NCI-H1436 (cell line): ENCODE measurements at places on chromosomes 12 and 14.

DNA sequence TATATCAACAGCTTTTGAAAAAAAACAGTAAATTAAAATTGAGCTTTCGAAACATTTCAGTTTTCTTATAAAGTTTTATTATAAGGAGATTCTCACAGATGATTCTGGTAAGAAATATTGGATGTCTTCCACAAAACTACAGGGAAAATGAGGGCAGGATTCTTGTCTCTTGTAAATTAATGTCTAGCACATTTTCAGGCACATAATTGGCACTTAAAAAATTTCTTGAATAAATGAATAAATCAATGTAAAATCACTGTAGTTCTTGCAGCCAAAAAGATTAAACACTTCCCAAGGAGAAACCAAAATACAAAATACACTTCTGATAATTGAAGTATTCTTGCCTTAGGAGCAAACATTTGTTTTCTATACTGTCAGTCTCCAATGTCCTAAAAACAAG is 164.4 kb downstream of the NELL2 start:
- no peak for DNase-seq

- DNase-seq: no peak
These were observed 510.8 kb downstream of the TMTC2 start for GRCh38 chr12:83197483-83197914.

DNA sequence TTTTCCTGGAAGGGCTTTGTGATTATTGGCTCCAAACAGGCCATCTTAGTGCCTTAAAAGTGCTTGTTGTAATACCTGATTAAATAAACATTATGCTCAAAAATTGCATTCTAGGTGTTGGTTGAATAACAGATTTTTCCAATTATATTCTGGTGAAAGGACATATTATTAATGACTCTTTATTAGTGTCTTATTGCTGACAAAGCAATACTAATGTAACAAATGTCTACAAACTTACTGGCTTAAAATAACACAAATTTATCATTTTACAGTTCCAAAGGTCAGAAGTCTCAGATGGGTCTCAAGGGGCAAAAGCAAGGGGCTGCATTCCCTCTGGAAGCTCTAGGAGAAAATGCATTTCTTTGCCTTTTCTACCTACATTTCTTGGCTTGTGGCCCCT is 86.9 kb upstream of the CPM start:
- DNase-seq: no peak

DNA sequence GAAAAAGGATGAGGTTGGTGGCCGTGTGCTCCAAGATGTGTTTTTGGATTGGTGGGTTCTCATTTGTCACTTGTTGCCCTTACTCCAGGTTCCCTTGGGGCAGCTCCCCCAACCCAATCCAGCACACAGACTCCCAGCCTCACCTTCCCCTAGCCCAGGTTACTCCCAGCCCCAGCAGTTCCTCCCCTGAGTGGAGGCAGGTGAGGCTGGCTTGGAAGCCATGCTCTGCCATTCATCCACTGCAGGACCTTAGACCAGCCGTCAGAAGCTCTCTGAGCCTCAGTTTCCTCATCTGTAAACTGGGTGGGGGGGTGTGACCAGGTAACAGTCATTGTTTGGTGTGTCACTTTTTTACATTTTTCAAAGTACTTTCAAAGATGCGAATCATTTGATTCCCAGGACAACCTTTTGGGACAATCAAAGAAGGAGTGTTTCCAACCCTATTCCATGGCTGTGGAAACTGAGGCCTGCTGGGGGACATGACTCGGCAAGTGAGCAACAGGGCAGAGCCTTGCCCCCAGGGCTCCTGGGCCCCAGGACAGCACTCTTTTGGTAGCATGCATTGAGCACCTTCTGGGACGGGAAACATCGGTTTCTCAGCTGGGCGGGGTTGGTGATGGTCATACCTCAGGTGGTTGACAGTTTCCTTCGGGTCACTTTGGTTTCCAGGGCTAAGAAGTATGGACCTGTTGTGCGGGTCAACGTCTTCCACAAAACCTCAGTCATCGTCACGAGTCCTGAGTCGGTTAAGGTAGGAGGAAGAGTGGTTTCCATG is 7.2 kb downstream of the CYP46A1 start:
- DNase-seq: no peak

GRCh38 chr14:101877766-101878165 is 86.6 kb upstream of the DYNC1H1 start:
- no peak for DNase-seq

DNA sequence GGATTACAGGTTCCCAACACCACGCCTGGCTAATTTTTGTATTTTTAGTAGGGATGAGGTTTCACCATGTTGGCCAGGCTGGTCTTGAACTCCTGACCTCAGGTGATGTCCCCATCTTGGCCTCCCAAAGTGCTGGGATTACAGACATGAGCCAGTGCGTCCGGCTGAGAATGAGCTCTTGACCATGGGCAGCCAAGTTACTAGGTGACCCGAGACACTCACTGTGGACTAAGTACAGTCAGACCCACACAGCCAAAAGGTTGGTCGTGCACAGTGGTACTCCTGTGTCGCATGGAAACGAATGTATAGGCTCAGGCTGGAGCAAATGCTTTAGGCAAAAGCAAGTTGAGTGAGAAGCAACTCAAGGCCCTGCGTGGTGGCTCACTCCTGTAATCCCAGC is 21.0 kb downstream of the DLK1 start:
- DNase-seq: no peak

GRCh38 chr14:99724939-99725773 is 41.1 kb downstream of the CYP46A1 start:
- no peak for DNase-seq

DNA sequence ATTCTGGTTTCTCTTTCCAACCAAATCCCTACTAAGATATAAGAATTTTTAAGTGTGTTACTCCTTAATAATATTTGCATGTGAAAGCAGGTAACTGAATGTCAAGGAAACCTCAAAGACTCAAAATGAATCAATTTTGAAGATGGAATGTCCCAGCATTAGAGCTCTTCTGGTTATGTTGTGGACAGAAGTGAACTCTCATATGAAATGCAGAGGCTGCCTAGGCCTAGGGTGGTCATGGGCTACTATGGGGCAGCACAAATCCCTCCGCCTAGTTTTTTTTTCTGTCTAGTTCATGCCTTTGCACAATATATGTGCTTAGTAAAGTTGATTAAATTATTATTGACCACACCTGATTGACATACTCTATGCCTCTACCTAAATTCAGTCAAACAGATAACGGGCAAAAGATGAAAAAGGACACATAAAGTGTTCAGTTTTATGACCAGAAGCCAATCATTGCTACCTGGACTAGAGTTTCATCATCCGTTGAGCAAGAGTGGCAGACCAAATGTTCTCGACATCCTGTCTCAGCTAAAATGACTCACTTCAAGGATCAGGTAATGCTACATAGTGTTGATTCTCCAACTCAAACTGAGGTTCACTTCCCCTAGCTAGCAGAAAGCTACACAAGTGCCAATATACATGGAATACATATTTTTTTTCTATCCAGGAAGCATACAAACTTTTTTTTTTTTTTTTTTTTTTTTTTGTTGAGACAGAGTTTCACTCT is 1211.4 kb downstream of the VRK1 start:
- no peak for DNase-seq

DNA sequence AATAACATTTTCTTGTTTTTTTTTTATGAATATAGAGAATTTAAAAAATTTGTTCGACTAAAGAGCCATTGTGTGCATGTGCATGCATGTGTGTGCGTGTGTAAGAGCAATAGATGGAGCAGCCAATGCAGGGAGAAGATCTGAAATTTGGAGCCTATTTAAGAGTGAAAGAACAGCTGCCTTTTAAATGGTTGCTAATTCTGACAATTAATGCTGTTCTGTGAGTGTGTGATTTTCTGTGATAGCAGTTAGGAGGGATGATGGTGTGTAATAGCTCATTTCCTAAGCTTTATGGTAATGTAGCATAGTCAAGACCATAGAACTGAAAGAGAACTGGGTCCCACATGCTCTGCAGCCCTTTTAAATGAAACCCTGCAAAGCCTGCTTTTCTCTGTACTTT is 137.9 kb downstream of the NRXN3 start:
- peak; percentile 69 for DNase-seq

- DNase-seq: no peak
These were observed 91.1 kb downstream of the SRRM4 start for GRCh38 chr12:119072440-119072839.

GRCh38 chr14:72499746-72500145 is 394.2 kb downstream of the DPF3 start:
- DNase-seq: no peak

DNA sequence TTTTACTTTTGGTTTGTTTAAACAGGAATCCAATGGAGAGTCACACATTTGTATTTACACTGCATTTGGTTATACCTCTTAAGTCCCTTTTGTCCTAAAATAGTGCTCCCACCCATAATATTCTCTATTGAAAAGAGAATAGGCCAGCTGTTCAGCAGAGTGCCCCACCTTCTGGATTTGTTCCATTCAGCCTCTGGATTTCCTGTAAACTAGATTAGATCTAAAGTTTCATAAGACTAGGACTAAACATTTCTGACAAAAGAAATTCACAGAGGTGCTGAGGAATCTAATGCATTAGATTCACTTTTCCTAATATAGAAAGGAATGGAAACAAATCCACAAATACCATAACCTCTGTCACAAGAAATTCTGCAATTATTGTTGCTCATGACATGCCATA is 38.1 kb downstream of the GCH1 start:
- DNase-seq: no peak

GRCh38 chr12:75692876-75693275 is 181.5 kb upstream of the KRR1 start:
- no peak for DNase-seq

- DNase-seq: no peak
These were observed 10.2 kb downstream of the SPRYD3 start for GRCh38 chr12:53068811-53069585.

GRCh38 chr12:45418520-45418919 is 202.6 kb downstream of the ANO6 start:
- no peak for DNase-seq

GRCh38 chr14:99737956-99738667 is 54.0 kb downstream of the CYP46A1 start:
- no peak for DNase-seq

GRCh38 chr14:60722107-60722356 is 2.1 kb downstream of the SIX4 start:
- no peak for DNase-seq

- DNase-seq: no peak
These were observed 144.7 kb downstream of the GPHN start for GRCh38 chr14:66652525-66653106.

GRCh38 chr12:5713599-5714081 is 231.4 kb downstream of the ANO2 start:
- DNase-seq: no peak

DNA sequence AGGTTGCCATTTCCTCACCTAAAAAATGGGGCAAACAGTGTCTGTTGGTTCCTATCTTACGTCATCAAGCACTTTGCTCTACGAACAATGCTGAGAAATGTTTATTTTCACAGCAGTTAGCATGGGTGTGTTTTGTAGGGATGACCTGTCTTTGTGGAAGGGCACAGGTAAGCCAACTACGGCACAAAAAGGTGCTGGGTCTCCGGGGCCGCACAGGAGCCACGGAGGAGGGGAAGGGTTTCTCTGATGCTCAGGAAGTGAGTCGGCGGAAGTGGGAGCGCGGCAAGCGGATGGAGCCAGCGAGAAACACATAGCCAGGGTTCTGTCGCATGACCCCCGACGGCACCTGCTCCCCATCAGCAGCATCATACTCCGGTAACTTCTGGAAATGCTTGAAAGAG is 65.6 kb upstream of the TCL1B start:
- peak; percentile 49 for DNase-seq

DNA sequence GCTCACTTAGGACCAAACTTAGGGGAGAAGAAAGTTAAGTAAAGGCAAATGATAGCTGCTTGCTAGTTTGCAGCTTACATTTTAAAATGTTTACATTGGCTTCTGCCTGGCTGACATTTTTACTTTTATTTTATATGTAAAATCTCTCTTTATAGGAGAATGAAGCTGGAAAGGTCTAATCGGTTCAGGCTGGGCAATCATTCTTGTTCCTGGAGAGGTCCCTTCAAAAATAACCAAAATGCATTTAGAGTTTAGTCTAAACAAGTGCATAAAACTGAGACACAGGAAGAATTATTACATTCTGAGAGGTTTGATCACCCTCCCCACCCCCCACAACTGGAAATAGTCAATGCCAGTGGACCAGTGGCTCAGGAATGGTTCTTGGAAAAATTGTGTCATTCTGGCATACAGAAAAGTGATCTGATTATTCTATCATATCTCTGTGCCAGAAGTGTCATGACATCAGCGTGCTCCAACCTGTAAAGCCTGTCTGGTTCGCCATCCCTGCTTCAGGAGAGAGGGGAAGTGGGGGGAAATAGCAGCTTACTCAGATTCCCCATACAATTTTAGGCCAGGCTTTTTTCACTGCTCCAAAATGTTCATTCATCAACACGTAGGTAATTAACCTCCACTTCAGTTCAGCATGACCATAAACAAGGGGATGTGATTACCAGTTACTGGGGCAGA is 4.2 kb downstream of the PRICKLE1 start:
- no peak for DNase-seq

DNA sequence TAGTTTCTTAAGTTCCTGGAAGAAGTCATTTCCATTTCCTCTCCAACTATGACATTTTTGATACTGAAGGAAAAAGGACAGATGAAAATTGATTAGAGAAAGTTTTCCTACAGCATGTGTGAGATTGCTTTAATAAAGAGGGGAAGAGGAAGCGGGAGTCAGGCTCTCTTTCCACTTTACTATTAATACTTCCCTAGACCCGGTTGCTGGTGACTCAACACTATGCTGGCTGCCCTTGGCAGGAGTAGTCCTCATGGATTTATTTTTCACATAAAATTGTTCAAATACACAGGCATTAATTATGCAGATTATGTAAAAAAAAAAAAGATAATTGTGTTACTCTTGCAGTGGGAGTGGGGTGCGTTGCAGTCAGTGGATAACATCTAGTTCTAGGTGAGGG is 293.4 kb downstream of the EGLN3 start:
- DNase-seq: no peak

- DNase-seq: no peak
These were observed 50.9 kb upstream of the E2F7 start for GRCh38 chr12:77116277-77116676.

DNA sequence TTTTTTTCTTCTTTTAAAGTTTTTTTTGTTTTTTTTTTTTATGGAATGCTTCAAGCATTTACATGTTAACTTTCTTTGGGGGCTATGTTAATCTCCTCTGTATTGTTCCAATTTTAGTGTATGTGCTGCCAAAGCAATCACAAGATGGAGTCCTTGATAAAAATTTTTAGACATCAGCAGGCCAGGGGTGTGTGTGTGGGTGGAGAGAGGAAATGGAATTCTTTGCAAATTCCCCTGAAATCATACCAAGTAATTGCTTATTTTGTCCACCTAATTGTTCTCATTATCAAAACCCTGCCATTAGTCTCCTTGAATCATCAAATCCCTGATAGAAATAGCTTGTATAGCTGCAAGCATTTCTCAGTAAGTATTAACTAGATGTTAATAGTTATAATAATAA is 21.7 kb downstream of the RNF212B start:
- no peak for DNase-seq

DNA sequence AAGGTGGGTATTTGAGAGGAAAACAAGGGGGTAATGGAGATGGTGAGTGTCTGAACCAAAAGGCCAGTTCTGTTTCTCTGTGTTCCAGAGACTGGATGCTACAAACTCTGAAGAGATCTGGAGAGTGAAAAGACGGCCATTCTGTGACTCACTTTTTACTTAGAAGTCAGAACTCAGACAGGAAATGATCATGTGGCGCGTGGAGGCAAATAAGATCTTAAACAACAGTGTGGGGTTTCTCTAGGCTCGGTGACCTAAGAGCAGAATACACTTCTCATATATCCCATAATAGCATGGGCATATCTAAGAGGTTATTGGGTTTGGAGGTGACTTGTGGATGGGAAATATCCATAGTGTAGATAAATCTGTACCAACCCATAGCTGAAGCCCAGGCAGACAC is 463.5 kb downstream of the TMEM132D start:
- no peak for DNase-seq
